ENCODE measurements at places on chromosomes 12 and 14.

DNA sequence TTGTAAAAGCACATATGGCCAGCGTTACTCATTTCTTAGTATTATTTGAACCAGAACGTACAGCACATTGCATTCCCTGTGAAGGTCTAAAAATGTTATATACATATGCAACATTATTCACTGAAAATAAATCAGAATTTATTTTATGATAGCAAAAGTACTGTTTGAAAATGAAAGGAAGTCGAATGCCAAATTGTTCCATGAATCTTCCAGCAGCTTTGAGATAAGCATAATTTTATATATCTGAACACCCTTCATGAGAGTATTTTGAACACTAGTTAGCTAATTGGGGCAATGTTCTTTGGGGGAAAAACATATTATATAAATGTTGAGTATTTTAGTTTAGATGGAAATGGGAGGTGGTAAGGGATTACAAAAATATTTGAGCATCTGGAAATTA lies 300.7 kb upstream of the SYT1 start:
- no peak for DNase-seq

DNA sequence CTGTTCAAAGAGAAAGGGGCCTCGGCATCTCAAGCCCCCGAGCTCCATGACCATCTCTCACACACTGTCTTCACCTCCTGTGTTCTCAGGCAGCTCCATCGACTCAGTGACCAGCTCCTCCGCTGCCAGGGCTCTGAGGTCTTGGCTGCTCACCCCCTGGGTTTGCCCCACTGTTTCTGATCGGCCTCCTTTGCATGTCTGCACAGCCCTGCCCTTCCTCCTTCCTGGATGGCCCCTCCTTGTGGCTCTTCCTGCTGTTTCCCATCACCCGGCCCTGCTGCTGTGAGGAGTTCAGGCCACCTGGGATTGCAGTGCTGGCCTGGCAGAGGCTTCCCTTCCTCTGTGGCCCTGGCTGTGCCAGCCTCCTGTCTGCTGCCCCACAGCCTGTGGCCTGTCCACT lies 38.1 kb upstream of the PIWIL1 start:
- DNase-seq = no peak

- no peak for DNase-seq
Observed at GRCh38 chr14:68786491-68787091, 6.3 kb downstream of the ZFP36L1 start.

GRCh38 chr12:104439137-104439536 lies 17.6 kb upstream of the CHST11 start:
- DNase-seq = no peak

DNA sequence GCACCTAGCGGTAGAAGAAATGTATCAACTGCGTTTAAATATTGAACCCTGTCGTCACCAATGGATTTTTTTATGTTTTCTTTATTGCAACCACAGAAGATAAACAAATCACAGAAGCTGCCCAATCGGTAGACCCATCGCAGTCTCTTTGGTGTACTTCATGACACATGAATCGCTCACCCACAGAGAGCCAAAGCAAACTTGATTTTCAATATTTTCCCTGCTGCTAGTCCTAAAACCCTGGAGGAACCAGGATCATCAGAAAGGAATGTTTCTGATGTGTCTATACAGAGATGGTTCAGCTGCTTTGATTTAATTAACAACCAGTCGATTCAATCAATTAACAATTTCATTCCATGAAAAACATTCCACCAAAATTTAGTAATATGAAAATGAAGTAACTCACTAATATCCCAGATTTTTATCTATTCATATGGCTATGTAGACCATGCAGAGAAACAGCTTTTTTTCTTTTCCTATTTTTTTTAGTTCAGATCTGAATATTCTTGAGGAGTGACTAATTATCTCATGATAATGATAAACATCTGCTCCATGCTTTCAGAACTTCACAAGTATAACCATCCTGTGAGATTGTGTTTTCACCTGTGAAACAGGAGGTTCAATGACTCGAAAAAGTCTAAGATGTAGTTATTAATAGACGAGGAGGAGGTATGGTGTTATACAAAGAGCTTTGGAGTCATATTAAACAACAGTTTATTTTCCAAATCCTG lies 46.1 kb downstream of the DIO2 start:
- DNase-seq = no peak

DNA sequence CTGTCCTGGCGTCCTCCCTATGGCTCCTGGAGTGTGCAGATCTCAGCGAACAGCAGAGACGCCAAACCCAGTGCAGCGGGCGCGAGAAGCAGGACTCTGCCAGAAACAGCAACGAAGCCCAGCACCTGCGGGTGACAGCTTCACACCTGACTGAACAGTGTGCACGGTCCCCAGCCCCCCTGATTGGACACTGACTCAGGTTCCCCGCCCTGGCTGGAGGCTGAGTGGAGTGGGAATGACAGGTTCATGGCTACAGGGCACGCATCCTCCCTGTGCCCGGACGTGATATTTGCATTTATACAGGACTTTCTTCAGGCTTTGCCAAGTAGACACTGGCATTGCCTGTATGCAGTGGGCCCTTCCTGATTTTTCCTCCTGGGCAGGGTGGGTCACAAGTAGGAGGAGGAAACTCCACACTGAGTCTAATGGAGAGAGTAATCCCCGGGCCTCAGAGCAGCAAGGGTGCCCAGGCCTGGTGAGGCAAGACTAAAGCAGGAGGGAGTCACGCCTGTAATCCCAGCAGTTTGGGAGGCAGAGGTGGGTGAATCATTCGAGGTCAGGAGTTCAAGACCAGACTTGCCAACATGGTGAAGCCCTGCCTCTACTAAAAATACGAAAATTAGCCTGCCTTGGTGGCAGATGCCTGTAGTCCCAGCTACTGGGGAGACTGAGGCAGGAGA lies 71.6 kb downstream of the ASCL4 start:
- DNase-seq = no peak

DNA sequence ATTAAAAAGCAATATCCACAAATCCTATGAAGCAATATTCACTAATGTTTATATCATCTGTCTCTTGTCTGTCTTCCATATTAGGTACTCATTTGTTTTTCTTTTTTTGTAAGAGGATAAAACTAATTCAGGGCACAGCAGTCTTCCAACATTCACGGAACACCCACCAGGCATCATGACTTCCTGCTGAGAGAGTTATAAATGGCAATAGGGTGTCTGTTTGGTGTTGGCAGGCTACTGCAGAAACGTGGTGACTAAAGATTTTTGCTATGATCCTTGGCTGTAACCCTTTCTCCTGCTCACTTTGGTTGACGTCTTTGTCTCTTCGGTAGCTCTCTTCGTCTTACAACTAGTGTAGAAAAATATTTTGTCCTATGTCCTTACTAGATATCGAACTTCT lies 860.6 kb upstream of the MGAT4C start:
- no peak for DNase-seq

GRCh38 chr12:116244001-116244400 lies 33.5 kb downstream of the MED13L start:
- DNase-seq = no peak

DNA sequence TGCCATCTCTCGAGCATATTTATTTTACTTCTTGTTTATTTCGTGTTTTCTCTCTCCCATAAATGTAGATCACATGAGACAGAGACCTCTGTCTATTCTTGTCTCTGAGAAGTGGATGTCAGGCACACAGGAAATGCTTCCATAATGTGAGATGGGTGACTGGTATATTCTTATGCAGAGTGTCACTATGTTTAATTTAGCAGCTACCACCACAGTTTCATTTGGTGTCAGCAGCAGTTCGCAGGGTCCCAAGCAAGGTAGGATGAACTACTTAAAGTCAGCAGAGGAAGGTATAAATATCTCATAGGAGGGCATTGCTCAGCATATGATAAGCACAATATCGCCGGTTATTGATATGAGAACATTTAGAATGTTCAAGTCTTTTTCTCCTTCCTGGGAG lies 180.9 kb upstream of the CNTN1 start:
- no peak for DNase-seq

DNA sequence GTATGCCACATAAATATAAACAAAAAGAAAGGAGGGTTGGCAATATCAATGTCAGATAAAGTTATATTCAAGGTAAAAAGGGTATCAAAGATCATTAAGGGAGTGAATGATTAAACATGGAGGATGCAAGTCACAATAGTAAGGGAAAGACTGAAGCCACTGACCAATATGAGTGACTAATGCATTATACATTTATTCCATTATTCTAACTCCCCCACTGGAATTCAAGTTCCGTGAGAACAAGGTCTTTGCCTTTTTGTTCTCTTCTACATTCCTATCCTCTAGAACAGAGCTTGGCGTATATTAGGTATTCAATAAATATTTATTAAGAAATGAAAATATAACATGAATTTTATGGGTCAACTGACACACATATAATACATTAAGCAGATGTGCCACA lies 30.7 kb downstream of the MAP4K5 start:
- no peak for DNase-seq

All from central memory CD4-positive, alpha-beta T cell (primary cell).